Fibroblast of skin of back (primary cell): ENCODE measurements at places on chromosomes 2 and 18.

- no peak for DNase-seq
Measured at GRCh38 chr2:43605851-43606250, 10.0 kb upstream of the THADA start.

DNA sequence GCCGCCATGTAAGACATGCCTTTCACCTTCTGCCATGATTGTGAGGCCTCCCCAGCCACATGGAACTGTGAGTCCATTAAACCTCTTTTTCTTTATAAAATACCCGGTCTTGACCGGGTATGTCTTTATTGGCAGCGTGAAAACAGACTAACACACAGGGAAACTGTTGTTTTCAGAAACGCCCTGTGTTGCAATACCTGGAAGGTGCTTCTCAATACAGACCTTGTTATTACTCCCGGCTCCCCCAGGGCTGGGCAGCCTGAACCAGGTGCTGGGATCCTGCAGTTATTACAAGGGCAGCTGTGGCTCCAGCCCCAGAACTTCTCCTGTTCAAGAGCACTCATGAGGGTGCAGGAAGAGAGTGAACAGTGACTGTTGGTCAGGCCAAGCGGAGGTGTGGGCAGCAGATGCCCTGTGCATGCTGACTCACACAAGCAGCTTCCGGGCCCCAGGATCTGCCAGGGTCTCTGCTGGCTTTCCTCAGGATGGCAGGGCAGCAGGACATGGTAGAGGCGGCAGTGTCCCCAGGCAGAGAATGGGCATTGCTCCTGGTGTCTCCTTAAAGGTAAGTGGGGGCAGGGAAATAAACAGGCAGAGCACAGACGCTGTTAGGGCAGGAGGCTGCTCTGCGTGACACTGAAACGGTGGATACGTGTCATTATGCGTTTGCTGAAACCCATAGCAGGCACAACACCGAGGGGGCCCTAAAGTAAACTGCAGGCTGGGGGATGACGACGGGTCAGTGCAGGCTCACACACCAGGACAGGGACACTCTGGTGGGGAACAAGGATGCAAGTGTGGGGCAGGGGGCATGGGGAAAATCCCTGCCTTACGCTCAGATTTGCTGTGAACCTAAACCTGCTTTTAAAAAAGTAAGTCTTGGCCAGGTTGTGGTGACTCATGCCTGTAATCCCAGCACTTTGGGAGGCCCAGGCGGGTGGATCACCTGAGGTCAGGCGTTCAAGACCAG is 89.1 kb downstream of the NDUFA10 start:
- no peak for DNase-seq

- DNase-seq, result no peak
Measured at GRCh38 chr2:23649819-23650218, 264.8 kb downstream of the KLHL29 start.

DNA sequence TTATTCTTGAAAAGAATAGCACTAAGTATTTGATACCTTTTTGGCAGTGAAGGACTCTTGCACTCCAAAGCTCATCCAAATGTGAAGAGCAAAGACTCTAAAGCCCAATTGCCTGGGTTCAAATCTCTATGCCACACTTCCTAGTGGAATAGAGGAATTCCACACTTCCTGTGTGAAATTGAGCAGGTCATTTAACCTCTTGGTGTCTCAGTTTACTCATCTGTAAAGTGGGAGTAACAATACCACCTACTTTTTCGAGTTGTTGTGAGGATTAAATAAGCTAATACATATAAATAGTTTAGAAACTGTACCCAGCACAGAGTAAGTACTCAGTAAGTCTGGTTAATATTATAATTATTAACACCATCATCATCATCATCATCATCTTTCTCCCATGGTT is 72.6 kb downstream of the AP1S3 start:
- no peak for DNase-seq

GRCh38 chr18:63241760-63242159 is 77.8 kb downstream of the BCL2 start:
- DNase-seq, result no peak

GRCh38 chr2:201648-202433 is 62.0 kb downstream of the SH3YL1 start:
- DNase-seq, result no peak

DNA sequence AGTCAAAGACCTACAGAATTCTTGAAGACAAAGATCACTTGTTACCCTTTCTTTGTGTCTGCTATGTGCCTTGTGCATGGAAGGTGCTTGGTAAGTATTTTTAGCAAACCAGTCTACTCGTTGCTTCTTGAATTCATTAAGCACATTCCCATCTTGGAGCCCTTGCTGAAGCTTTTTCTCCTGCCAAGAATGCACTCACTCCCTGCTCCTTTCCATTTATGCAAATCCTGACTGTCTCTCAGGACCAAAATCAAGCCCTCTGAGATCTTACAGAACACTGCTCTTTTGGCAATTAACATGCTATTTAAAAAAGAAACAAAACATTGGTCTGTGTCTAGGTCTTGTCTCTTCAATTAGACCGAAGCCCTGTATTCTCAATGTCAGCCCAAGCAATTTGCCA is 75.8 kb downstream of the CLHC1 start:
- DNase-seq, result no peak

DNA sequence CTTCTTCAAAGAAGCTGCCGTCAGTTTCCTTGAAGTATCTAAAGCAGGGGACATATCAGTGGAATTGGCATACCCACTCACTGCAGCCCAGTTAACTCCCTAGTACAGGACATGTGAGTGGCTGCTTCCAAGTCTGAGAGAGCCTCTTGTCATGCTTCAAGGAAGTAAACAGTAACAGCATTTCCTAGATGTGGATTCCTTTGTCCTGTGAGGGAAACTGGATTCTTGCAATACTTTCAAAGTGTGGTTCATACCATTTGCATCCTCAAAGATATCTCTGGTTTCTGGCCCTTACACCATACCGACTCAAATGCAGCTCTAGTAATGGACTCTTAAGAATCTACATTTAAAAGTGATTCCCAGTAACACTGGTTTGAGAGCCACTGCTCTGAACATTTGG is 87.2 kb downstream of the ESCO1 start:
- peak; percentile 8 for DNase-seq

DNA sequence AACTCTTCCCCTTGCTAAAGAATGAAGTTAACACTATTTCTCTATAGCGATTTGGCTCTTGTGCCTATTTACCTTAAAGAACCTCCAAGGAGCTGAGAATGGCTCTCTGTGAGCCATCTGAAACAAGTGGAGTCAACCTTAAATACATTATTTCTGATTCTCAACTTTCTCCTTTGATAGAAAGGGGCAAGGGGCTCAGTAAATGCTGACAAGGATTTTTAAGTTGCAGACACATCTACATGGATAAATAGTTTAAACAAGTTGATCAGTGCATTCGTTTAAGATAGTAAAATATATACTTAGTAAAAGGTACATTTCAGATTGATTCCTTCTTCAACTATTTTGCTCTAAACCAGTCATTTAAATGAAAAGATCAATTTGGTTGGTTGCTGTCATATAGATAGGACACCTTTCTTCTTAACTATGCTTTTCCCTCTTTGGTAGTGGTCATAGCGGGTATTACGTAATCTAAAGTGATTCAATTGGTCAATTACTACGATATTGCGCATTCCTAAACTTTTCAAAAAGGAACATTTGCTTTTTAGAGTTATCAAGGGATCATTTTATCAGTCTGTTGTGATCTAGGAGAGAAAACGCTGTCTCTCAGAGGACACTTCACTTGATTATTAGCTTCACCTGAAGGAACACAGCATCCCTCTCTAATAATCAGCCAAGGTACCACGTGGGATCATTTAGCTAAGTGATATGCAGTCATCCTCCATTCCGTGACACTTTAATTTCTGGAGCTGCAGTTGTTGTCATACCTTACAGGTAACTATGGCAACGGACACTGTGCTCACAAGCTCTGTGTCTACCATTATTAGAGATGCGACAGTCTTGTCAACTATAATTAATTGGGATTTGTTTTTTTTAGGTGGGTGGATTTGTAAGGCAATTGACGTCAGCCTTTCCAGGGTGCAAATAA is 50.9 kb upstream of the KCNE4 start:
- no peak for DNase-seq

DNA sequence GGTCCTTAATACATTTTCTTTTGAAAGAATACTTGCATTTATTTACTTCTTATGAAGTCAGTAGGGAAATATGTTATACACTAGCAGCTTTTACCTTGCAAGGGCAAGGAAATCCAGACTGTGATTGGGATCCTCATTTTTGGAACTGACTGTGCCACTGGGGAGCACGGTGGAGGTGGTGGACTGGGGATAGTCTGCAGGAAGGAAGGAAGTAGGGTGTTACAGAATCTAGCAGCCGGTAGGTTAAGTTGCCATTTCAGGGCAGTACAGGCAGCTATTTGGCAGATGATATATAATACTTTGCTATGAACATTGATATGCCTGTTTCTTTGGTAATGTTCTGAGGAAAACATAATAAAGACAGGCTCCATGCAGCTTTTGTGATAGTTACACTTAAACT is 238.3 kb downstream of the PHLPP1 start:
- no peak for DNase-seq

- no peak for DNase-seq
Measured at GRCh38 chr2:59655809-59656208, 897.6 kb downstream of the BCL11A start.

GRCh38 chr18:47490882-47491281 is 239.4 kb upstream of the SKOR2 start:
- peak; percentile 2 for DNase-seq

- peak; percentile 3 for DNase-seq
Measured at GRCh38 chr2:73564986-73565385, 77.2 kb downstream of the NAT8 start.

DNA sequence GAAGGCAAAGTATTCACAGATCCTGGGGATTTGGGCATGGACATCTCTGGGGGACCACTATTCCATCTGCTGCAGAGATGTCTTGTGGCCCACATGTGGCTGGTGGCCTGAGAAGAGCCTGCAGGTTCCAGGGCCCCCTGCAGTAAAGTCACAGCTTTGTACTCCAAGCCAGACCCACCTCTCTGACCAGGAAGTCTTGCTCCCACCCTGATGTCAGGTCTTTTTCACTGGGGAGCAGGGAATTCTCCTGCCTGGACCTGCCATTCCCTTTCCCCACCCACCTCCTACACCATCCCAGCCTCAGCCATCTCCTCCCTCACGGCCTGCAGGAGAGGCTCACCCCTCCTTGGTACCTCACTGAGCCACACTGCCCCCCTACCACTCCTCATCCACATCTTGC is 211.8 kb downstream of the SMAD2 start:
- DNase-seq, result no peak

DNA sequence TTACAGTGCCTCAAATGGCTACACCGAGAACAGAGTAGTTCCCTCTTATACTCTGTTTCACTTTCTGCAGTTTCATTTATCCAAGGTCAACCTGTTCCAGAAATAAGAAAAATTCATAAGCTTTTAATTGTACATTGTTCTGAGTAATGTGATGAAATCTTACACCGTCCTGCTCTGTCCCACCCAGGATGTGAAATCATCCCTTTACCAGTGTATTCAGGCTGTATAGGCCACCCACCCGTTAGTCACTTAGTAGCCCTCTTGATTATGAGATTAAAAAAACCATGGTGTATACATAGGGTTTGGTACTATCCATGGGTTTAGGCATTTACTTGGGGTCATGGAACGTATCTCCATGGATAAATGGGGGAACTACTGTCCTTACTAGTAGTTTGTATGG is 29.8 kb downstream of the STARD6 start:
- DNase-seq, result no peak

GRCh38 chr2:71791061-71791450 is 337.7 kb downstream of the DYSF start:
- DNase-seq, result no peak

DNA sequence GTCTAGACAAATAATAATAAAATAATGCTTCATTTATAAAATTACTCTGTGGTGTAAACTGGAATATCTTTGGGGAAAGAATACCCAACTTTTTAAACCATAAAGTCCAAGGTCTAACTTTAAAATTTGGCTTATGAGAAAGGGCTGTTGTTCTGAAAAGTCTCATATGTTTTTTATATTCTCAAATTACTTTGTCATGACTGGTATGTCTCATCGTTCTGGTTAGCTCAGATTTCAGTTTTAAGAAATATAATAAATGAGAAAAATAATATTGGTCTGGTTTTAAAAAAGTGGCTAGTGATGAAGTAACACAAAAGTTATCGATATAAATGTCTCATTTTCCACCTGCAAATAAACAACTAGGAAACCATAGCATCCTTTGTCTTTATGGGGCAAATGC is 1658.1 kb downstream of the LRP1B start:
- no peak for DNase-seq

GRCh38 chr2:62568983-62569837 is 63.2 kb upstream of the TMEM17 start:
- DNase-seq, result peak; percentile 29

- no peak for DNase-seq
Measured at GRCh38 chr2:207083361-207084110, 82.2 kb downstream of the KLF7 start.

DNA sequence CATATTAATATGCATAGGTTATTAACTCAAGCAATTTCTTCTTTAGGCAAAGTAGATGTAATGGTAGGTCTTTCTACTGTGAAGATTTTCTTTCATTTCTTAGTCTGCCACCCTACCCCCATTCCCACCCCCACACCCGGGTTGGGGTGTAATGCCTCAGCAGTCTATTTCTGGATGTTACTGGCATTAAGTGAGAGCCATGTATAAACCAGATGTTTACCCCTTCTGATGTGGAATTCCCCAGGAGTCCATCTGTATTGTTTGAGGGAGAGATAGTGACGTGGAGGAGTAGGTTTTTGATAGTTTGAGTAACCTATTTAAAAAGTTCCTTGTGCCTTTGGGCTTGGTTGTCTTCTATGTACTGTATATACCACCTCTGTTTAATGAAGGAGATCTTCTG is 11.8 kb downstream of the TDRD15 start:
- DNase-seq, result no peak

GRCh38 chr2:137233091-137233490 is 467.7 kb downstream of the THSD7B start:
- no peak for DNase-seq

GRCh38 chr2:7201851-7202250 is 284.6 kb downstream of the RNF144A start:
- DNase-seq, result no peak

GRCh38 chr2:239035361-239035814 is 187.5 kb downstream of the TWIST2 start:
- no peak for DNase-seq

DNA sequence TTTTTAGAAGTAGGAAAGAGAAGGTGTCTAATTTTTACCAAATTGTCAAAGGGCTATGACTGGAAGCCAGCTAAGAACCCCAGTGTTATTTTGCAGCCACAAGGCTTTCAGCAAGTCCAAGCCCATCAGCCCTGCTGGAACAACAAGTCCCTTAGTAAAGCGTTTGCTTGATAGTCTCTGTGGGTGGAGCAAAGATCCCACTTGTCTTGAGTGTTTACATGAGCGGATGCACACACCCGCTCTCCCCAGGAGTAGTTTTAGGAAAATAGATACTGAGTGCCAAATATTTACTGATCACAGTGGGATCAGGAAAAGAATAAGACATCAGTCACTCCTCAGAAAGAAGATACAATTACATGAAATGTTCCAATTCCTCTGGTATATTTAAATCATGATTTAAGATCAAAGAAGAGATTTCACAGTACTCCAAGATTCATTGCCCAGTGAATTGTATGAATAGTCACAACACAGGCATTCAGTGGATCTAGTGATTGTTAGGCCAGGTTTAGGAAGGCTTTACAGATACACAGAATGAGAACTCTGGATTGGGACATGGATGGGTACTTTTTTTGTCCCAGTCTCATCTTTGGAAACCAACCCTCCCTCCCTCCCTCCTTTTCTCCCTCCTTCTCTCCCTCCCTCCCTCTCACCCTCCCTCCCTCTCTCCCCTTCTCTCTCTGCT is 514.9 kb downstream of the PTPRM start:
- no peak for DNase-seq

GRCh38 chr2:58042486-58042970 is 4.1 kb upstream of the VRK2 start:
- DNase-seq, result peak; percentile 85

- no peak for DNase-seq
Measured at GRCh38 chr2:17879913-17880274, 1.4 kb downstream of the KCNS3 start.
